ENCODE measurements at places on chromosomes 6 and 20. TPM values are rescaled to one million over a fixed set of nuclear protein-coding genes. Genes with fewer than 3 reads are reported as not detected.

Gene METTL24
- 0.29 TPM for total RNA-seq

Gene ADGRB3
- not detected for total RNA-seq

Gene LHFPL5
- total RNA-seq: not detected

Gene ADTRP
- 0.72 TPM for total RNA-seq

Gene HLA-DOB
- not detected for total RNA-seq

Gene VSX1
- total RNA-seq: not detected

Gene COMMD7
- 69.2 TPM for total RNA-seq

Gene RHAG
- not detected for total RNA-seq

Gene PRDM13
- not detected for total RNA-seq

Gene XKR7
- total RNA-seq: under 0.01 TPM

Gene TRIM15
- total RNA-seq: not detected

Gene PHACTR3
- total RNA-seq: not detected

Gene TMEM217
- total RNA-seq: 3.3 TPM

Gene GDAP1L1
- total RNA-seq: not detected

Gene ANGPT4
- total RNA-seq: under 0.01 TPM

Gene GPX5
- total RNA-seq: not detected

Gene SLC32A1
- total RNA-seq: not detected

Gene SAMD3
- 3.5 TPM for total RNA-seq

Gene BMP2
- 1.8 TPM for total RNA-seq

Gene RAET1G
- total RNA-seq: 1.5 TPM
